Stimulated activated CD4-positive, alpha-beta T cell treated with anti-CD3 and anti-CD28 coated beads, Interleukin-15, amount 100 ng/mL, for 1 hour (primary cell): ENCODE measurements at places on chromosomes 12 and 14.

DNA sequence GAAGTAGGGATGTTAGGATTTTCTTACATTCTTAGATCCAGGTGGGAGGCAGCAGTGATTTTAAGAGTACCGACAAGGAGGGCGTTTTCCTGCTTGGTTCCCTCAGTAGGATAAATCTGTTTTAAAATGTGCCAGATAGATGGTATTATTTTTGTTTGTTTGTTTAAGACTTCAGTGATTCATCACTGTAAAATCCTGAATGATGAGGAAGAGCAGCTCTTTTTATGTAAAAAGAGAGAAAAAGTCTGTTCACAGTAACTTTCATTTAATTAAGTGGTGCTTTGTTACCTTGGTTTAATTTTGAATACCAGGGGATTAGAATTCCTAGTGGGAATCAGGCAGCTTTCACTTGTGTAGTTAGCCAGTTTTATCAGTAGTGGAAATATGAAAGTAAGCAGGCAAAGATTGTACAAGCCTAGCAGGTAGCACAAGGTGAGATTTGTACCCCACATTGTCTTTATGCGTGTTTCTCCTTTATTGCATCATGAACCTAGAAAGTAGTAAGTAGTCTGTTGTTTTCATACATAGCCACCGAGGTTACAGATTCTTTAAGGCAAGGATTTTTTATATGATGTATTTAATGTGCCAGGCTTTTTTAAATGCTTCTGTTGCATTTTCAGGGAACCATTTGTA lies 349.6 kb downstream of the CCDC91 start:
- no peak for DNase-seq

DNA sequence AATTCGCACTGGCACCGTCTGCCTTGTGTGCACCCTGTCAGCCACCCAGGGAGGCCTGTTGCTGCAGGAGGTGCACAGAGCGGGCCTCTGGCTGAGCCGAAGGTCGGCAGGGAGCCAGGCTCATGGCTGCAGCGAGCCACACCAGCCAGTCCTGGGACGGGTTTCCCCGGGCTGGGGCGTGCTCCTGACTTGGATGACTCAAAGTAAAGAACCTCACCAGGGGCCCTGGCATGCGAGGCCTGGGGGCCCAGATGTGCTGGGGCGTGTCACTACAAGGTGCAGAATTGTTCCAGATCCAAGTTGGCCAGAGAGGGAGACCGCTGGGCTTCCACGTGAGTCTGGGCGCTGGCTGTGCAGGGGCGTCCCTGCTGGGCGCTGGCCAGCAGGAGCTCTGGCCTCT lies 34.5 kb downstream of the FBRSL1 start:
- DNase-seq, result no peak

GRCh38 chr14:51092965-51093364 lies 1.9 kb downstream of the TRIM9 start:
- DNase-seq, result no peak

- DNase-seq, result no peak
Observed at GRCh38 chr14:93033983-93034670, 81.6 kb downstream of the ITPK1 start.

- no peak for DNase-seq
Observed at GRCh38 chr12:112996501-112996900, 18.2 kb downstream of the OAS2 start.
